ENCODE measurements at places on chromosomes 2 and 18.

DNA sequence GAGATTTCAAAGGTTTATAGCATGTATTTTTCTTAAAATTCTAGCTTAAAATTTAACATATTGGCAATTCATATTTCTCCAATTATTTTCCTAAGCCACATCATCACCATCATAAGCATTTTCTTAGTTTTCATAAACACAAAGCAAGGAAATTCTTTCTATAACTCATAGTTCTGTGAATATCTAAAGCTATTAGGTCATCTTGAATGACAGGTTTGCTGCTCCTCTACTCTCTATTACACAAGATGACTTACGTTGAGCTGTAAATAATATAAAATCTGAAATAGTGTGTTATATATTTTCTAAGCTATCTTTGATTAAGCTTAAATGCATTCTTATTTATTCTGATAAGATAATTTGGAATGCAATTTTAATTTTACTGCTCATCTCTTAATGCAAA, 984.6 kb upstream of the CNTNAP5 start:
- no peak for DNase-seq

GRCh38 chr2:831622-832021, 119.0 kb upstream of the SNTG2 start:
- DNase-seq: no peak

DNA sequence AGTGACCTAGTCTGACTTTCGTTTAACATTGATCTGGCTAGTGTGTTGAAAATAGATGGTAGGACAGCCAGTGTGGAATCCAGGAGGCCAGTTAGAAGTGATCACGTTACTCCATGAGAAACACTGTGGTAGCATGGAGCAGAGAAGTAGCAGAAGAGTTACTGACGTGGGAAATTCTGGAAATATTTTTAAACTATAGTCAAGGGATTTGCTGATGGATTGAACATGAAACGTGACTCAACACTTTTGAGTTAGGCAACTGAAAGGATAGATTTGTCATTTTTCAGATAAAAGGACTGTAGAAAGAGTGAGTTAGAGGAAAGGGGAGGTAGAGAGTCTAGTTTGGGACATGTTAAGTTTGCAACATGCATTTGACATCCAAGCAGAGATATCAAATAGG, 130.4 kb downstream of the IRS1 start:
- peak; percentile 53 for DNase-seq

GRCh38 chr2:74481431-74481830, 1.4 kb downstream of the CCDC142 start:
- DNase-seq: no peak

DNA sequence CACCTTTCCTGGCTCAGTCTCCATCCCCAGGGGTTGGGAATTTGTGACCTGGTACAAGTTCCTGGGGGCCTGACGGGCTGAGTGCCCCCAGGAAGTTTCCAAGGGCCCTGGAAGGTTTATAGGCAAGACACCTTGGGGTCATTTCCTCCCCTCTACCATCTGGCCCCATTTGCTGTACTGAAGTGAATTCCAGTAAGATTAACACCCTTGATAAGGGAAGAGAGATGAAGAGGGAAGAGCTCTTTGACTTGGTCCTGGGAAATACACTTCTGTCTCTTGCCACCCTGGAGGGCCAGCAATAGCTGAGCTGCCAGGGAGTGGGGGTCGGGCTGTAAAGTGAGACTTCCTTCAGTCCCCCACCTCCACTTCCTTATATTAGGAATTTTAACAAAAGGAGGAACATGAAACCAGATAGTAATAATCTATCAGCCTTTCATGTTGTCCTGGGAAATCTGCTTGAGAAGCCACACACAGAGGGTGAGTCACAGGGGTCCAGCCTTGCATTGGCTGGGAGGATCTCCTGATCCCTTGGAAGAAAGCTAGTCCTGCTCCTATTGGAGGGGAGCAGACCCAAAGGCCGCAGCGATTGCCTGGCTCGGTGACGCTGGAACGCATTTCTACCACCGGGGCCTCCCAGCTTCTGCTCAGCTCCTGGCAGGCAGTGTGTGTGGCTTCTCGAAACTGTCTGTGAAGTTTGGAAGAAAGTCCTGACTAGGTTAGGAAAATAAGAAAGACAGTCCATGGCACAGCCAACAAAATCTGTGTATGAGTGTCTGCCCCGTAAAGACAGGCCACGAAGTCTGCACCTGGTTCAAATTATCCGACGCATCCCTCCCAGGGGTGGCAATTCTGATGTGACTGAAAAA, 87.3 kb downstream of the ACAA2 start:
- DNase-seq: peak; percentile 99

DNA sequence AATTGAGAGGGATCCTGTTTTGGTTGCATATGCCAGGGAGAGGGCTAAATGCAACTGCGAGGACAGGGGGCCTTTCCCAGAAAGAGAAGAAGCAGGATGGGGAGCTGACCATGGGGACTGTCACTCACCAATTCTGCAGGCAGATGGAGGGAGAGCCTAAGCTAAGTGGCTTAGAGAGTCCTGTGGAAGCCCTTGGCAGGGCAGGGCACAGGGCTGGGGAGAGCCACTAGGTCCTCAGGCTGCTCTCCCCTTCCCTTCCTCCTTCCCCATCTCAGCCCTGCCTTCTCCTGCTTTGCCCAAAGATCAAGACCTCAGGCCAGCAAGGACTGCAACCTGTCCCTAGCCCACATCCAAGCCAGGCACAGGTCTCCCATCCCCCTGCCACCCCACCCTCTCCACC, 24.4 kb upstream of the CATIP start:
- no peak for DNase-seq

DNA sequence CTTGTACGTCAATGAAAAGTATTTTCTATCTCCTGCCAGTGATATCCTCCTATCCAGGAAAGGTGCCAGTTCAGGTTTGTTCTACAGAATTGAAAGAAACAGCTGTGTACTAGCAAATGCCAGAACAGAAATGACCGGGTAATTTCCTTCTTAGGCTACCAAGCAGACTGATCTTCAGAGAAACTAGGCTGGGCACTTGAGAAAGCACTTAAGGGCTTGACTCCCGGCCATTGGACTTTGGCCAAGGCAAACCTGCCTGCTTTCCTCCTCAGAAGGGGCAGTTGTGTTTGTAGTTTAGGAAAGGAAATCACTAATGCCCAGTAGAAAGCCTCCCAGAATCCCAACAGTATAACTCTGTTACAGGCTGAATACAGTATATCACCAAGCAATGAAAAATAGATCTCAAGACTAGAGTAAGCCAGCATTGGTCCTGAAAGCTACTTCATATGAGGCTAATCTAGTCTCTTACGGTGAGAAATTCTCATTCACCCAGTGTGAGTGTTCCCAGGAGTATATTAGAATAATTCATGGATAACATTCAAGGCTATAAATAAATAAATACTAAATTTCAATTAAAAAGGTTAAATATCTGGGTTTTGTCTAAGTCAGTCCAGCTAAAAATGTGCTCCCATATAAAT, 43.0 kb upstream of the COL5A2 start:
- no peak for DNase-seq

- DNase-seq: peak; percentile 18
Measured at GRCh38 chr18:6601241-6601640, 128.3 kb upstream of the ARHGAP28 start.

- no peak for DNase-seq
Measured at GRCh38 chr2:164363646-164364045, 257.6 kb downstream of the GRB14 start.

GRCh38 chr2:224971214-224971613, 71.1 kb downstream of the DOCK10 start:
- no peak for DNase-seq

- DNase-seq: peak; percentile 13
Measured at GRCh38 chr2:122031544-122032263, 276.3 kb downstream of the TSN start.

DNA sequence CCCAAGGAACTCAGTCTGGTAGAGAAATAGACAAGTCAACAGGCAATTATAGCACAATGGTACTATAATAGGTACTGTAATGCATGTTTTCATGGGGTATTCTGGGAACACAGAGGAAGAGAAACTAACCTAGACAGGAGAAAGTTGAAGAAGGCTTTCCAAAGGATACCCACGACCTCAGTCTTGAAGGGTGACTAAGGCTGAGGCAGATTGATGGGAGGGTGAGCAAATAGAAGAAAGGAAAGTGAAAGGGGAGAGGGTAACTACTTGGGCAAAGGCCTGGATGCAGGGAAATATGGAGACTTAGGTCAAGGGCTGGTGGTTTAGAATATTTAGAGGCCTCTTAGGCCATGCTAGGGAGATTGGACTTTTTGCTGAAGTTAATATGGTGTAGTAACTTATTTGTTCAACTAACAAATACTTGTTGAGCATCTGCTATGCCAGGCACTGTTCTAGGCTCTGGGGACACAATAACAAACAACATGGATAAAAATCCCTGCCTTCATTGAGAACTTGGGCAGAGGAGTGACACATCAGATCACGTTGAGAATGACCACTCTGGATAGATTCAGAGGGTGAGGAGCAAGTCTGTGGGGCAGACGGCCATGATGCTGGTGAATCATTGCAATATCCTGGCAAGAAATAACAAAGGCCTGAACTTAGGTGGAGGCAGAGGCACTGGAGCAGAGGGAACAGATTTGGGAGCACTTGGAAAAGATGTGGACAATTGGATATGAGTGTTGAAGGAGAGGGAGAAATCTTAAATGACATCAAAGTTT, 56.4 kb downstream of the PLB1 start:
- peak; percentile 23 for DNase-seq

GRCh38 chr2:172710584-172711047, 25.0 kb upstream of the RAPGEF4 start:
- DNase-seq: peak; percentile 86

- DNase-seq: peak; percentile 8
Measured at GRCh38 chr18:21831413-21831831, 90.8 kb downstream of the MIB1 start.

DNA sequence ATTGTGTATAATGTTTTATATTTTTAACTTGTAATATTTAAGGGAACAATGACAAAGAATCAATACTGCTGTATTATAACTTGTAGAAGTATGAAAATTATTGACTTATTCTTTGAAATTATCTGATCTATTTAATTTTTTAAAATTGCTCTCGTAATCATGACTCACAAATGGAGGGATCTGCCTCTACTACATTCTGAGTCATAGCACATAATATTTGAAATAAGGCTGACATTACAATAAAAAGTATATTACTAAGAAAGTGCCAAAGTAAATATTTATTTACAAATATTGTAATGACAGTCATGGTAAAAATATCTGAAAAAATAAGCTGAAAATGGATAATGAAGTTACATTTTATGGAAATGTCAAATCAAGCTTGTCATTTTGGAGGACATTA, 1144.6 kb upstream of the CDH2 start:
- DNase-seq: no peak

GRCh38 chr2:113278742-113279139, at the start of gene PAX8:
TSS of gene PAX8 (minus strand) at chr2:113278921. CDS start at chr2:113278394, 527 bp downstream.
- no peak for DNase-seq

- peak; percentile 82 for DNase-seq
Measured at GRCh38 chr2:176126929-176127773, 2.4 kb upstream of the HOXD8 start.

GRCh38 chr18:59905686-59906091, 5.9 kb downstream of the PMAIP1 start:
- no peak for DNase-seq

GRCh38 chr18:72867746-72868584, at the start of gene NETO1:
TSS of gene NETO1 (minus strand) at chr18:72867987. CDS start at chr18:72867291, 696 bp downstream.
- DNase-seq: no peak

GRCh38 chr18:22320771-22321170, 96.9 kb downstream of the CTAGE1 start:
- DNase-seq: no peak

DNA sequence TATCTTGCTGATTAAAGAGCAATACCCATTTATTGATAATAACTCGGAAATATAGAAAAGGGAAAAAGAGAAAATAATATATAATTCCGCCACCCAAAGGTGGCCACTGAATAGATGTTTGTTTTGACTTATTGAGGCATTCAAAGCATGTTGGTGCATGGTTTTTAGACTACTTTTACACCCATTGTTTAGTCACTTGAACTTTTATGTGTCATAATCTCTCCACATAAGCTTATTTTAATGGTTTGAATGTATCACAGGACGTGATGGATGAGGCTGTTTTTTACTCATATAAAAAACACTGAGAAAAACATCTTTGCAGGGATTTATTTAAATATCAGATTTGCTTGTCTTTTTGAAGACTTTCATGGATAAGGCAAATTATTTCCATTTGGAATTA, 120.4 kb downstream of the ACKR3 start:
- peak; percentile 37 for DNase-seq

- no peak for DNase-seq
Measured at GRCh38 chr2:182814380-182814779, 52.1 kb downstream of the FRZB start.

All from fibroblast of skin of right biceps (primary cell).